ENCODE measurements at places on chromosomes 5 and 9.
A peak's percentile ranks its signal among the peaks of the same experiment; 100 is the strongest.

DNA sequence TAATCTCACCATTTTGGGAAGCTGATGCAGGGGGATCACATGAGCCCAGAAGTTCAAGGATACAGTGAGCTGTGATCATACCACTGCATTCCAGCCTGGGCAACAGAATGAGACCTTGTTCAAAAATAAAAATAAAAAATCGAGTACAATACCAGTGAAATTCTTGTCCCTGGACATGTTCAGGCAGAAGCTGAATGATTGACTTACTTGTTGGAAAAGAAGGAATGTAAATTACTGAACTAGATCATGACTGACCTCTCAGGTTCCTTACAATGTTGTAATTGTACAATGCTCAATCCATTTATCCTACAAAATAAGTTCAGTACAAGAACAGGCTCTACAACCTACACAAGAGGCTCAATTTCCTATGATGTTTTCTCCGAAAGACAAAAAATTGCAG, 1010.4 kb downstream of the TLE1 start:
- DNase-seq: no peak

DNA sequence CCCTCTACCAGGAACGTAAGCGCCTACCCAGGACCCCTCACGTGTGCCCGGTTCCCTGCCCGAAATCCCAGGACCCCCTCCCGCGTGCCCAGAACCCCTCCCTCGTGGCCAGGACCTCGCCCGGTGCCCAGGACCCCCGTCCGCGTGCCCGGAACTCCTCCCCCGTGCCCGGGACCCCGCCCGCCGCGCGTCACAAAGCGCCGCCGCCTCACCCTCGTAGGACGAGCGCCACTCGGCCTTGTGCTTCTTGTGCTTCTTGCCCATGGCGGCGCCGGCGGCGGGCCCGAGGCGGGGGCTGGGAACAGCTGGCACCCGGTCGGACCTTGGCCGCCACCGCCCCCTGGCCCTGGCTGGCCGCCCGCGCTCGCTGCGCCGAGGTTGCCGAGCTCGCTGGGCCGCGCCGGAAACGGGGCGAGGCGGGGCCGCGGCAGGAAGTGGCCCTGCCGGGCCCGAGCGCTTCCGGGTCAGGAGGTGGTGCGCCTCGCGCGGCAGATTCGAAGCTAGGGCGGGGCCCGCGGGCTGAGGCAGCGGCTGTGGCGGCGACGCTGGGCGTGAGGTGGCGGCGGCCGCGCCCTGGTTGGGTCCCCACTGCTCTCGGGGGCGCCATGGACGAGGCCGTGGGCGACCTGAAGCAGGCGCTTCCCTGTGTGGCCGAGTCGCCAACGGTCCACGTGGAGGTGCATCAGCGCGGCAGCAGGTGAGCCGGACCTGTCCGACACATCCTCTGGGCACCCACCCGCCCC, at the start of the genes BRD9 and TRIP13:
Gene BRD9 (minus strand): TSS at position 408 of the 743 bp plus-strand sequence. CDS start 144 bp downstream, at position 264.
Gene TRIP13 (plus strand): TSS at position 491 of the 743 bp plus-strand sequence. CDS start 115 bp downstream, at position 606.
- peak; percentile 77 for DNase-seq

- no peak for DNase-seq
Measured at GRCh38 chr9:82206946-82207345, 218.4 kb downstream of the SPATA31D1 start.

- peak; percentile 7 for DNase-seq
Measured at GRCh38 chr5:56190497-56190896, 42.6 kb downstream of the ANKRD55 start.

DNA sequence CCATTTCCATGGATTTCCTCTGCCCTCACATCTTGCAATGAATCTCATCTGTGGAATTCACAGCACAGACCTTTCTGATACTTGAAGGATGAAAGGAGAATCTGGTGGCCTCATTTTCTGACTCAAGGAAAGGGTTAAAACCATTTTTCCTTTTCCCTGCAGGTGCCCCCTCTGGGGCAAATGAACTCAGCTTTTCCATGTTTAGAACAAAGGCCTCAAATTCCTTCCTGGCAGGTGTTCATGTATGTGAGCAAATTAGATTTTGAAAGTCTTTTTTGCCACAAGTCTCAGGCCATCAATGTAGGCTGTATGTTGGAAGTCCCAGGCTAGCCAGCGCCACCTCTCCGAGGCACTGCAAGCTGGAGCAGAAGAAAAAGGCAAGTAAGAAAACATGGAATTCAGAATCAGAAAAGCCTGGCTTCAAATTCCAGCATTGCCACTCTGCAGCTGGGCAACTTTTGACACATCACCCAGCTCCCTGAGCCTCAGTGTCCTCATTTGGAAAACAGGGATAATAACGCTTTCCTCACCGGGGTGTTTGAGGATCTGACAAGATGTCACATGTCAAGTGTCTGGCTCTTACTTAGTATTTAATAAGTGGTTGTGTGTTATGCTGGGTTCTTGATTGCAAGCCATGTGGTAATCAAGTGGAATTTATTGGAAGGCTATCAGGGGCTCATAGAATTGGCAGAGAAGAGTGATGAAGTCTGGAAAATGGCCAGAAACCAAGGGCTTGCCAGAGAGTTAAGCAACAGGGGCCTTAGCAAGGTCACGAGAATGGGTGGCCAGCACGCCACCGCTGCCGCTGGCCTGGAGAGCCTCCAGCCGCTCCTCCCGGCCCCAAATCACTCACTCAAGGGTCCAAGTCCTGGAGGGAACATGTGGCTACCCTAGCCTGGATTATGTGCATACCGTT, 48.4 kb upstream of the SMIM23 start:
- DNase-seq: no peak

DNA sequence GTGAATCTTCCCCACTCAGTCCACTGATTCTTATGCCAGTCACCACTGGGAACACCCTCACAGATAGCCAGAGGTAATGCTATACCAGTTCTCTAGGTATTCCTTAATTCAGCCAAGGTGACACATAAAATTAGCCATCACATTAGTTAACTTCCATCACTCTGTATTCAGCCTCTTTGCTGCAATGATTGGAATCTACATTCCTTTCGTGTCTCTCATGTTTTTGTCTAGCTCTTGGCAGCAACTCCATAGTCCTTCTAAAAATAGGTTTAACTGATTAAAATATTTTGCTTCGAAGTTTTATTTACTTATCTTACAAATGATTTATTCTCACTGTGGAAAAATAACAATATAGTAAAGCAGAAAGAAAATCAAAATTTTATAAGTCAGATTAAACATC, 19.6 kb upstream of the RNF20 start:
- DNase-seq: no peak

DNA sequence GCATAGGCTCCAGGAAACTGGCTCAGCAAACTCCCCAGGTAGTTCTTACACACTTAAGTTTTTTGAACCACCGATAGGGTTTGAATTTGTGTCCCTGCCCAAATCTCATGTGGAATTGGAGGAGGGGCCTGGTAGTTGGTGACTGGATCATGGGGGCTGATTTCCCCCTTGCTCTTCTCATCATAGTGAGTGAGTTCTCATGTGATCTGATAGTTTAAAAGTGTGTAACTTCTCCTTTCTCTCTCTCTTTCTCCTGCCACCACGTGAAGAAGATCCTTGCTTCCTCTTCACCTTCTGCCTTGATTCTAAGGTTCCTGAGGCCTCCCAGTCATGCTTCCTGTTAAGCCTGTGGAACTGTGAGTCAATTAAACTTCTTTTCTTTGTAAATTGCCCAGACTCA, 22.4 kb upstream of the HACD4 start:
- DNase-seq: no peak

GRCh38 chr9:128634111-128634510, 22.5 kb downstream of the DYNC2I2 start:
- DNase-seq: no peak

- no peak for DNase-seq
Measured at GRCh38 chr9:85927076-85927475, 13.9 kb upstream of the NAA35 start.

DNA sequence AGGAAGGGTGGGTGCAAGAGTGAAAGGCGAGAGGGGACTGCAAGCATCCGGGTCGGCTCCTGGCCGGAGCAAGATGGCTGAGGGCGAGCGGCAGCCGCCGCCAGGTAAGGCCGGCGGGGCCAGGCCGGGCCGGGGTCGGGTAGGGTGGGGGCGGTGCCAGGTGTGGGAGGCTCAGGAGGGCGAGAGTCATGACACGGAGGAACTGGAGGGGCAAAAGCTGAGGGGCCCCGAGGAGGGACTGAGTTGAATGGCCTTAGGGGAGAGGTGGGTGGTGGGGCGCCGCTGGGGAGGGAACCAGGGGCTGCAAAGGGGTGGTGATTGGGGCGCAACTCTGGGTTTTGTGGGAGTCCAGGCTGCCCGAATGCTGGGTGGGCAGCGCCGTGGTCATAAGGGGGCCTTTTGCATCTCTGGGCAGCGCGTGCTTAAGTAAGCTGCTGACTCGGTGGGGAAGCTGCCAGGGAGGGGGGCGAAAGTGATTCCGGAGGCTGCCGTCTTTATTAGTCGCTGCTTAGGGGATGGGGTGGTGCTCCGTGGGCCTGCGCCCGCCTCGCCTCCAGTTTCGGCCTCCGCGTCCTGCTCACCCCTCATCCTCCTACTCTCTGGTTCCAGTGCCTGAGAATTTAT, 425 bp downstream of the PTPA start:
- peak; percentile 21 for DNase-seq

DNA sequence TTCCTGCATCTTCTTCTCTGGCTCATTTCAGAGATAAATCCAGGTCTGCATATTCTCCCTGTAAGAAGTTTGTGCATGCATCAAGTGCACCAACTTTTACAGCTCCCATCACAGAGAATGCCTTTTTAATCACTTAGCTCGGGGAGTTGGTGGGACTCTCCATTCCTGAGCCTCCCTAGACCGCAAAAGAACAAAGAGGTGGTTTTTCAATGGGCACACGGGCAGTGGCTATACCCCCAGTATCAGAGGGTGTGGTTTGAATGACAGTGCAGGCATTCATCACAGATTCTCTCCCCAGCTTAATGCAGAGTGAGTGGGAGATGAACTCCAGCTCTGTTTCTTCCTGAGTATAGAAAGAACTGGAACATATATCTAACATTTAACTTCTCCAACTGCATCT, 264.7 kb upstream of the NR4A3 start:
- no peak for DNase-seq

GRCh38 chr9:6024035-6024554, 8.7 kb upstream of the RANBP6 start:
- DNase-seq: no peak

- no peak for DNase-seq
Measured at GRCh38 chr9:131111854-131112311, 13.5 kb upstream of the NUP214 start.

DNA sequence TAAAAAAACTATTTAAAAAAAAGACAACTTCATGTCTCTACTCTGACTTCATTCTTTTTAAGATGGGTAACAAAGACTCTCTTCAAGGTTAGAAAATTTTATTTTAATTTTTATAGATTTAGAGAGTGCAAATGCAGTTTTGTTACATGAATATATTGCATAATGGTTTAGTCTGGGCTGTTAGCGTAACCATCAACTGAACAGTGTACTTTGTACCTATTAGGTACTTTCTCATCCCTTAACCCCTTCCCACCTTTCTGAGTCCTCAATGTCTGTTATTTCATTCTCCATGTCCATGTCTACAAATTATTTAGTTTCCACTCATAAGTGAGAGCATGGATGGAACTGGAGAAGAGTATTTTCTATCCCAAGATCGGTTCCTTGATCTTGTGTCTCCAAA, 16.8 kb downstream of the TLR4 start:
- DNase-seq: no peak

DNA sequence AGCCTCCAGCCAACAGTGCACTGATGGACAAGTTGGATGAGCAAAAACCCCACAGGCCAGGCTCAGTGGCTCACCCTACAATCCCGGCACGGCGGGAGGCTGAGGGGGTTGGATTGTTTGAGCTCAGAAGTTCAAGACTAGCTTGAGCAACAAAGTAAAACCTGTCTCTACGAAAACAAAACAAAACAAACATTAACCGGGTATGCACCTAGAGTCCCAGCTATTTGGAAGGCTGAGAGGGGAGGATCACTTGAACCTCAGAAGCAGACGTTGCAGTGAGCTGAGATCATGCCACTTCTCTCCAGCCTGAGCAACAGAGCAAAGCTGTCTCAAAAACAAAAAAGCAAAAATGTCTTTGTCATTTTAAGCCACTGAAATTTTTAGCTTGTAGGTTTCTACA, 55.1 kb upstream of the DMRT1 start:
- DNase-seq: no peak

- no peak for DNase-seq
Measured at GRCh38 chr9:136560586-136560985, 14.7 kb upstream of the NOTCH1 start.

- no peak for DNase-seq
Measured at GRCh38 chr5:56565644-56566043, 249.7 kb upstream of the MAP3K1 start.

All from activated gamma-delta T cell treated with Interleukin-2 at 50 U/mL for 16 hours (primary cell).